ENCODE measurements at places on chromosomes 3 and 15. TPM values are rescaled to one million over a fixed set of nuclear protein-coding genes. Genes with fewer than 3 reads are reported as not detected.

The SPINK8 gene
- total RNA-seq = not detected

The LOXL1 gene
- total RNA-seq = 9.5 TPM

The ADAMTS17 gene
- 1.3 TPM for total RNA-seq

The CP gene
- total RNA-seq = 2.8 TPM

The GOLGA6L10 gene
- total RNA-seq = 0.45 TPM

The TRPM1 gene
- total RNA-seq = 2.7 TPM

The GOLGA8T gene
- total RNA-seq = not detected

The MED12L gene
- 9.9 TPM for total RNA-seq

The ATOSA gene
- 47.6 TPM for total RNA-seq

The DLL4 gene
- total RNA-seq = 4.8 TPM

The CCDC80 gene
- 2.8 TPM for total RNA-seq

The GUCA1C gene
- not detected for total RNA-seq

The CCR8 gene
- total RNA-seq = not detected

The LRRC2 gene
- total RNA-seq = 3.2 TPM

The STAC gene
- total RNA-seq = 9.2 TPM

The SLC22A14 gene
- total RNA-seq = 1.1 TPM

The LNP1 gene
- 2.0 TPM for total RNA-seq

The CATSPER2 gene
- 4.5 TPM for total RNA-seq

The CAMP gene
- total RNA-seq = not detected

The SCAMP5 gene
- total RNA-seq = 9.0 TPM

The RLBP1 gene
- total RNA-seq = not detected

The TMEM45A gene
- total RNA-seq = 34.0 TPM

The DUT gene
- total RNA-seq = 77.9 TPM

The ALG1L2 gene
- 3.1 TPM for total RNA-seq

The HEMK1 gene
- 23.5 TPM for total RNA-seq

The LSAMP gene
- total RNA-seq = 33.1 TPM

The CFAP92 gene
- 9.4 TPM for total RNA-seq
